T-cell (primary cell): ENCODE measurements at places on chromosomes 7 and 10.

GRCh38 chr7:147742301-147742700, 848.3 kb upstream of the C7orf33 start:
- no peak for DNase-seq

DNA sequence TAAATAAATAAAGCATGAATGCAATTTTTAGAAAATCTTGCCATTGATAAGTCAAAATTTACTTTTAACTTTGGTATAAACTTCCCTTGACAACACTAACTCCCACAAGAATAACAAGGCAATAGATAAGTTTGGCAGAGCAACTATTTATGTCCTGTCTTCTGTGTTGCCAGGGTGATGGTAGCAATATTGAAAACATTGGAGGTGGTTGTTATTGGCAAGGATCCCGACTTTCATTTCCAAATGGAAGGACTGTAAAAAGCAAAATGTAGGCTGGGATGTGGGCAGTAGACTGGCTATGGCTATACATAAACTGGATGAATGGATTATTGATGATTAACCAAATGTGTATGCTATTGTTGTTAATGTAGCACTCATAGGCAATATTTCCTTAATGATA, 134.9 kb upstream of the CACNA2D1 start:
- DNase-seq, result no peak

- no peak for DNase-seq
Measured at GRCh38 chr7:105677410-105677730, 96.1 kb upstream of the EFCAB10 start.

GRCh38 chr10:27252267-27253000, 11.8 kb upstream of the ACBD5 start:
- peak; percentile 63 for DNase-seq

DNA sequence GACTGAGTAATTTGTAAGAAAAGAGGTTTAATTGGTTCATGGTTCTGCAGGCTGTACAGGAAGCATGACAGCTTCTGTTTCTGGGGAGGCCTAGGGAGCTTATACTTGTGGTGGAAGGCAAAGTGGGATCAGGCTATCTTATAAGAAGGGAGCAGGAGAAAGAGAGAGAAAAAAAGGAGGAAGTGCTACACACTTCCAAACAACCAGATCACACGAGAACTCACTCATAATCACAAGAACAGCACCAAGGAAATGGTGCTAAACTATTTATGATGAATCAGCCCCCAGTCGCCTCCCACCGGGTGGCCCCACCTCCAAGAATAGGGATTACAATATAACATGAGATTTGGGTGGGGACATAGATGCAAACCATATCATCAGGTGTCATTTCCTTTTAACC, 89.1 kb upstream of the KCNMA1 start:
- no peak for DNase-seq

DNA sequence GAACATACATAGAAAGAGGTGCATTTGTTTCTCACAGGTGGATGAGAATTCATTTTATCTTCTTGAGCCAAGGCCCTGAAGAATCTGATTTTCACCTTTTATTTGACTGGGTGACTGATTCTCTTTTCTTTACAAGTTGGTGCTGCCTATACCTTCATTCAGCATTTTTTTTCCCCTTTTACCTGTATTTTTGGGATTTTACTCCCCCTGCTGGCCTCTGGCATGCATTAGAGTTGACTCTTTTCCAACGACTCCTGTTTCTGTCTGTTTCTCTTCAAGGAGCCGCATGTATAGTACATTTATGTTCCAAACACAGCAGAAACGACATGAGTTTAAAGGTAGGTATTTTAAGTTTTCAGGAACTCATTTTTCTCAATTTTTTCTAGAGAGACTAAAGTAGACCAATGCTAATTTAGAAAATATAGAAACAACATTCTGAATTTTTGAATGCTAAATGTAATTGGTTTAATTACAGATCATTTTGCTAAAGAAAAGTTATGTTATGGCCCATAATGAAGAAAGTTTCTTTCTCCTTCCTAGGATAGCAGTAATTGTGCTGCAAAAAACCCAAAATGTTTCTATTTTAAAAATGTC, 149.8 kb upstream of the HDAC9 start:
- DNase-seq, result peak; percentile 1

DNA sequence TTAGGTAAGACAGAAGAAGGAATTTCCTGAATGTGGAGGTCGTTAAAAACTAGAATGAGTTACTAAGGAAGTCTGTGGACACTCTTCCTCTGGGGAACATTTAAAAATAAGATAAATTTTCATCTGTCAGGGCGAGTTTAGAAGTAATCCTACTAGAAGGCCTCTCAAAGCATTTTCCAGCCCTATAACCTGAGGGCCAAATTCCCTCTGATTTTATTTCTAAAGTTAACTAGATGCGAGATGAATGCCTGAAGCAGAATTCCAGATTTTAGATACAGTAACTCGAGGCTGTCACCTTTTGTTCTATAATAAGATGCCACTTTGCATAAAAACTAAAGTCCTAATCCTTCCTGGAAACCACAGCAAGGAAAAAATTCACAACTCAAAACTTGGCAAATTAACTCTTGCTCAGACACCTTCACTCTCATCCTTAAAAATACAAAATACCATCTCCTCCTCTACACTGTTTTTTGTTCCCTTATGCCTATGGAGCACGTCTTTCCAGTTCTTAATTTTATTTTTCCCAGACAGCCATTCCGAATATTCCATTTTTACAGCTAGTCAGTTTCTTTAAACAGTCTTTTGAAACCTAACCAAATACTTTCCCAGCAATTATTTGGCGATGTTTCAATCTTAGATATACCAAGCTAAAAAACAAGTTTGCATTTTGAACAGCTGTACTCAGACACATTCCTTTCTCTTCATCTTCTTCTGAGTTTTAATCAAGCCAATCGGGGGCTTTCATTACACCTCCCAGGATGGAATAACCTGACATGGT, 420.7 kb upstream of the NFE2L3 start:
- DNase-seq, result no peak

DNA sequence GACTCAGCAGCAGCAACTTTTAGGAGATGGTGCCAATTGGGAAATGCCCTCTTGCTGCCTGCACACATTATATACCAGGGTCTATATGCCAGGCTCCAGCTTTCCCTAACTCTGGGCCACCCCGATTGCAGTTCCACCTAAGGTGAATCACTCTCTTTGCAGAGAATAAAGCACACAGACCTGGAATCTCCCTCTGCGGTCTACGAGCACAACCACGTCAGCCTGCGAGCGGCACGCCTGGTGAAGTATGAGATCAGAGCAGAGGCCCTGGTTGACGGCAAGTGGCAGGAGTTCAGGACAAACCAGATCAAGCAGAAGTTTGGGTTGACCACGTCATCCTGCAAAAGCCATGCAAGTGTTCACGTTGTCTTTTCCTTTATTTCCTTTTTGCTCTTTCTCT, 38.2 kb upstream of the PLEKHA1 start:
- DNase-seq, result no peak

- no peak for DNase-seq
Measured at GRCh38 chr7:137276189-137276588, 67.3 kb downstream of the PTN start.

- no peak for DNase-seq
Measured at GRCh38 chr7:55156919-55157763, 138.3 kb downstream of the EGFR start.

DNA sequence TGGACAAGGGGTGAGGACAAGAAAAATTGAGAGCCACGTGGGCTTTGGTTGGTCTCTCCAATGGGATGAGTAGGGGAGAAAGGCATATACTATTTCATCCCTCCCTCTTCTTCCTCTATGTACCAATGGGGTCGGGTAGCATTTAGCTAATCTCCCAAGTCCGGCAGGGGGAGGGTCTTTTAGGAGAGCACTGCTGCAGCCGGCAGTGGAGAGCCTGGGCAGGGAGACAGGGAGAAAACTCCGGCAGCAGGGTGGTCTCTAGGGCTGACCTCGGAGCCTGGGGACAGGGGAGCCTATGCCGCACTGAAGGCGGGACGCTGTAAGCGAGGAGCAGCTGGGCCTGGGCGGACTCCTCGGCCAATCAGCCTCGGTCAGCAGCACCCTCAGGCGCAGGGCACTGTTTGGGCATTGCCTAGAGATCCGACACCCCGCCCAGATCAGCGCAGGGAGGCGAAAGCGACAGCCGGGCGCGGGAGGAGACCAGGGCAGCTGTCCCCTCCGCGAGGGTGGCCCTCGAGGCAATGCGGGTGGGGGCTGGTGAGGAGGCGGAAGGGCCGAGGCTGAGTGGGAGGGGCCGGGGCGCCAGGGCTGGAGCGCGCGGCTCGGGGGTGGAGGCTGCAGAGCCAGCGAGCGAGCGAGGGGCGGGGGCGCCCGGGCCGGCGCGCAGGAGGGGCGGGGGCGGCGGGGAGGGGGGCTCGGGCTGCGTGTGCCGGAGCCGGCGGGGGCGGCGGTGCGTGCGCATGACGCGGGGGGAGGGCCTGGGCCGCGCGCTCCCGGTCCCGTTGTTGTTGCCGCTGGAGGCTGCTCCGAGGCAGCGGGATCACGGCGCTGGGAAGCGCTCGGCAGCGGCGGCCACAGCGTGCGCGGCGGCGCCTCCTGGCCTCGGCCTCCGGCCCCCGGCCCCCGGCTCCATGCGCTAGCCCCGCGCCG, at the start of gene AGAP3:
AGAP3 (plus strand) TSS at position 785 of the 930 bp plus-strand sequence. CDS start 267 bp downstream, outside the sequence.
- DNase-seq, result peak; percentile 54

GRCh38 chr10:23157239-23157681, 34.9 kb upstream of the PTF1A start:
- no peak for DNase-seq

GRCh38 chr10:59252491-59252890, 76.0 kb downstream of the PHYHIPL start:
- DNase-seq, result no peak

DNA sequence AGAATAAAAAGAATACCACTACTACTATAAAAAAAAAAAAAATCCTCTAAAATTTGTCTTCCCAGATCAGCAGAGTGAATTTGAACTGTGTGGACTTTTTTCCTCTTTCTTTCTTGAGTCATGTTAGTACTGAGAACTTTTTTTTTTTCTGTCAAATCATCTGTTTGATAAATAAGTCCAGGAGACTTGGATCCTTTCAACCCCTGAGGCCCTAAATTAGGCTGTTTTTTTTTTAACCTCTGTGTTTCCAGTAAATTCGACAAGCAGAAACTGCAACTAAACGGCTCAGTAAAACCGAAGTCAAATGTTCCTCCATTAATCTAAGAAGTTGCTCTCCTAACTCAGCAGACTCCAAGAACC, 2.7 kb downstream of the MAP3K8 start:
- DNase-seq, result no peak

DNA sequence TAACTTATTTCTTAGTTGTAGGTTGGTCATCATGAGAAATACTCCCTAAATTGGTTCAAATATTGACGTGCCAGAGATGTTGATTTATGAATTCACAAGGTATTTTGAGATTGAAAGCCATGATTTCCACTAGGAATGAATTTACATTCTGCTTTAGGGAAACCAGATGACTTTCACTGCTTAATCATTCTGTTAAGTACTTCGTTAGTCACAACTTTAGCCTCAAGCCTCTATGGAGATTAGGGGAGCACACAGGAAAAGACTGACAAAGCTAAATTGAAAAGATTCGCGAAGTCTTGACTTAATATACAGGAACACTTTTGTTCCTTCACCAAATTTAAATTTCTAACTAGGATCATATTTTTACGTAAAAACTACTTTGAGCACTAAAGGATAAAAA, 250.4 kb upstream of the CACNA2D1 start:
- no peak for DNase-seq

GRCh38 chr7:83040484-83040883, 122.2 kb downstream of the PCLO start:
- DNase-seq, result no peak

DNA sequence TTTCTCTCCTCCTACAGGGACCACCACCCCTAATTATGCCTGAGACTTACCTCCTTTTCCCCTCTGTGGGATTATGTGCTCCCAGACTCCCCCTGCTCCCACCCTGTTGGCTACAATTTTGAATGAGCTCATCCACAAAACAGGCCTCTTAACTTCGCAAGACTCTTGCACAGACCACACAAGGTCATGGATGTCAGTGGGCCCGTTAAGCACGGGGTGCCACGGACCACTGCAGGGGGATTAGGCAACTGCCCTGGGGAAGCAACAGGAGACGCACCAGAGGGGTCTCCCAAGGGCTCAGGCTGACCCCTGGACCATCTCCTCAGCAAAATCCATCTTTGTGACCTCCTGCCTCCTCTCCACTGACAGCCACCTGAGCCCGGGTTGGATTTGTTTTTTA, 42.1 kb upstream of the COL13A1 start:
- DNase-seq, result no peak
